ENCODE measurements at places on chromosomes 11 and 22. TPM values are rescaled to one million over a fixed set of nuclear protein-coding genes. Genes with fewer than 3 reads are reported as not detected.

DNA sequence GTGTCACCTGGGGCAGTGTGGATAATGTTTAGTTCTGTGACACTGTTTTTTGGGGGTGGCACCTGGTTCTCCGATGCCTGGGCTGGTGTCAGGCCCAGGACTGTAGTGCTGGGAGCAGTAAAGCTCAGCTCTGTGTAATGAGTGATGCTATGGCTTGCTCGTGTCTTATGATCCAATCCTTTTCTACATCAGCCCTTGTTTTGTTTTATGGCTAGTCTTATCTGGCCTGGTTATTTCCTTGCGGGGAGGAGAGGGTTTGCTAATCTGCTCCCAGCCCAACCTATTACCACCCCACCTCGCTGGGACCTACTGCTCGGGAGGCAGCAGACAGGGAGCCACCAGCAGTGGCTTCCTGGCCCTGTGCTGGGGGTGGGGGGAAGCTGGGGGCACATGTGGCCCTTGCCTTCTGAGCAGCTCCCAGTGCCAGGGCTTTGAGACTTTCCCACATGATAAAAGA is 35.0 kb upstream of the TPBGL start:
- H3K27ac ChIP-seq = no peak overlapping the region
- no peak overlapping the region for H3K4me3 ChIP-seq
- no peaks in the 10 kb centered on the region for H3K36me3 ChIP-seq
- peaks cover 4% of the 10 kb centered on the region for H3K27me3 ChIP-seq
- DNase-seq = no peak

DNA sequence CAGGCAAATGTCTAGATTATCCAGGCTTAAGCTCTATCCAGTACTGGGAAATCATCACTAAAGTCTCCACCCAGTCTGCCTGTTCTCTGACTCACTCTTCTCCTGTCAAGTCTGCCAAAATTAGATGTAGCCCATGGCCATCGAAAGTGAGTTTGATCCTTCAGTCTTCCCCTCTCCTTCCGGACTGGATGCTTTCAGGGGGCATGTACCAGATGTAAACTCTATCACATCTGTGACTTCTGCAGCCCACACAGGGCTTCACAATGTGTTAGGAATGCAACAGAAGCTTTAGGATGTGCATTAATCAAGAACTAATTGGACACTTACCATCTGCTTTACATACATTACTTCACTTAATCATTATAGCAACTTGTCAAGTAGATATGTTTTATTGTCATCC is 12.3 kb downstream of the ME3 start:
- H3K27me3 ChIP-seq = peaks cover 1% of the 10 kb centered on the region
- H3K4me3 ChIP-seq = no peak overlapping the region
- no peak for DNase-seq
- H3K36me3 ChIP-seq = peaks cover 3% of the 10 kb centered on the region
- H3K4me1 ChIP-seq = no peaks in the 10 kb centered on the region

The TSSK2 gene
- total RNA-seq = not detected

DNA sequence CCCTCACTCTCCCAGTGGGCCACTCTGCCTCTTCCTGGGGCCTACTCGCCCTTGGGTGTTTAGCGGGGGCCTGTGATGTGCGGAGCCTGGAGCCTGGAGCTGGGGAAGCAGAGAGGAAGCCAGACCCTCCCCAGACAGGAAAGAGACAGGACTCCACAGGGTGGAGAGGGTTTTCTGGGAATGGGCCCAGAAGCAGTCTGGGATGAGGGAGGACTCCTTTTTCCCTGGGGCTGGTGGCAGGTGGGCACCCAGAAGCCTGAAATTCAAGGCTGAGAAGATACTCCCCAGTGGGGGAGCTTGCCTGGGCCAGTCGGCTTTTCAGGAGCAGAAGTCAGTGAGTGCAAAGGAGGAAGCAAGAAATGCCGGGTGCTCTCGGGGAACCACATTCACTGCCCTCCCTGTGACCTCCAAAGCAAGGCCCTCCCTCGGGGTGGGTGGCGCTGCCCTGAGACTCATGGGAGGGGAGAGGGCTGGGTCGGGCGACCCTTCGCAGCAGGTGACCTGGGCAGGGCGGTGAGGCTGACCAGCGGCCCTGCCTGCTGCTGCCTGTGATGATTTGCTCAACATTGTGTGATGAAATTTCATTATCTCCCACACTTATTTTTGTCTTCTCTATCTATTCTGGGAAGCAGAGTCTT is 1377.4 kb downstream of the BRD1 start:
- DNase-seq = no peak
- H3K36me3 ChIP-seq = no peaks in the 10 kb centered on the region
- H3K27me3 ChIP-seq = peaks cover 6% of the 10 kb centered on the region
- no peaks in the 10 kb centered on the region for H3K4me1 ChIP-seq
- no peak overlapping the region for H3K4me3 ChIP-seq
- no peak overlapping the region for H3K27ac ChIP-seq

The HPS5 gene
- 14.3 TPM for total RNA-seq

GRCh38 chr11:86952221-86952875 is 2.8 kb downstream of the FZD4 start:
- no peaks in the 10 kb centered on the region for H3K36me3 ChIP-seq
- no peak for DNase-seq
- no peak overlapping the region for H3K4me3 ChIP-seq
- H3K27me3 ChIP-seq = peaks cover 42% of the 10 kb centered on the region

GRCh38 chr11:35619116-35619854 is 1.0 kb downstream of the FJX1 start:
- H3K27me3 ChIP-seq = peaks cover 57% of the 10 kb centered on the region
- peaks cover 11% of the 10 kb centered on the region for H3K4me1 ChIP-seq
- peak overlapping the region; percentile 59 for H3K4me3 ChIP-seq
- no peaks in the 10 kb centered on the region for H3K36me3 ChIP-seq
- H3K27ac ChIP-seq = no peak overlapping the region
- DNase-seq = peak; percentile 32

GRCh38 chr11:83120327-83120726 is 36.6 kb upstream of the PCF11 start:
- no peak overlapping the region for H3K4me3 ChIP-seq
- no peak for DNase-seq
- H3K27ac ChIP-seq = no peak overlapping the region
- H3K4me1 ChIP-seq = peaks cover 42% of the 10 kb centered on the region
- H3K36me3 ChIP-seq = no peaks in the 10 kb centered on the region

- no peak overlapping the region for H3K4me3 ChIP-seq
- H3K27me3 ChIP-seq = no peaks in the 10 kb centered on the region
- H3K27ac ChIP-seq = no peak overlapping the region
- no peak for DNase-seq
- no peaks in the 10 kb centered on the region for H3K36me3 ChIP-seq
Observed at GRCh38 chr11:16078936-16079335, 277.4 kb downstream of the SOX6 start.

DNA sequence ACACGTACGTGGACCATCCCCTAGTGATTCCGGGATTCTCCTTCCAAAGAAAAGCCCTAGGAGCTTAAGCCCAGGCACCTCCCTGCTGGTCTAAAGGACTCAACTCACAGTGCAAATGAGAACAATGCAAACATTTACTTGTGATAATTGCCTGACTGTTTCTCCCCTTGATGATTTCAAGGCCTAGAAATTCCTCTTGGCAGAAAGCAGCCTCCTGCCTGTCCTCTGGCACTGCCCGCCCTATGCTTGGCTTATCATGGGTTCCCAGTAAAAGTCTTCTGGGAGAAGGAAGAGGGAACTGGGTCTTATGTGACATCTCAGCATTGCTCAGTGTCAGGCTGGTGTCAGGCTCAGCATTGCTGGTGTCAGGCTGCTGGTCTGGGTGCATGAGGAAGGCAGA is 351.8 kb downstream of the SHANK2 start:
- no peak for DNase-seq
- H3K4me3 ChIP-seq = no peak overlapping the region
- no peaks in the 10 kb centered on the region for H3K4me1 ChIP-seq
- H3K27ac ChIP-seq = no peak overlapping the region
- H3K27me3 ChIP-seq = peaks cover 2% of the 10 kb centered on the region

GRCh38 chr22:37051391-37052385 is at the start of gene KCTD17:
Gene KCTD17, plus strand, starts transcription at chr22:37051742. Its CDS starts 19 bp downstream, at chr22:37051761.
- H3K27me3 ChIP-seq = no peaks in the 10 kb centered on the region
- H3K4me3 ChIP-seq = peak within 1 kb of the TSS; percentile 79
- H3K27ac ChIP-seq = peak within 1 kb of the TSS; percentile 67
- H3K36me3 ChIP-seq = no peaks in the 10 kb centered on the region

The OR51F1 gene
- not detected for total RNA-seq

DNA sequence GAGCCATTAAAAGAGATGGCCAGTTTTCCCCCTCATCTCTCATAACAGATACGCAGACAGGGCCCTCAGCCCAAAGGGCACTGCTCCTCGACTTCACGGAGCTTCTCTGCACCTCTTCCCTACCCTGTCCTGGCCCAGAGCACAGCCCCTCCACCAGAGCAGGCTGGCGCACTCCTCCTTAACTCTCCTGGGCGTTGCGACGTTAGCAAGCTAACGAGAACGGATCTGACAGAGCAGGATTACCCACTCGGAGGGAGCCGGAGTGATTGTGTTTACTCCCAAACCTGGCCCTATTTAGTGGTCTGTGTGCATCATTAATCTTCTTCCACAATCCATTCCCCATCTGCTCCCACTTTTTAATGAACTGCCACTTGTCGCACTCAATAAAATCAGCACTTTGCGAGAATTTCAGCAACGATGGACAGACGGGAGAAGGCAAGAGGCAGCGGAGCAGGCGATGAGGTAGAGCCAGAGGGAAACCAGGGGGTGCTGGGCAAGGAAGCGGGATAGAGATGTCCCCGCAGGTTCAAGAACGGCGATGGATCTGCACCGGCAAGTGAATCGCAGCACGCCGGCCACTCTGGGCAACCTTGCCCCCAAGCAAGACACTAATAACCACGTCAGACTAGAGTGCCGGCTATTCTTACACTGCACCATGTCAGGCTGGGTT is 159.4 kb downstream of the BUD13 start:
- H3K27me3 ChIP-seq = peaks cover 7% of the 10 kb centered on the region
- no peaks in the 10 kb centered on the region for H3K36me3 ChIP-seq
- no peak for DNase-seq
- no peak overlapping the region for H3K27ac ChIP-seq
